Retina (tissue), 1 donor: ENCODE measurements at places on chromosomes 7 and 10.

DNA sequence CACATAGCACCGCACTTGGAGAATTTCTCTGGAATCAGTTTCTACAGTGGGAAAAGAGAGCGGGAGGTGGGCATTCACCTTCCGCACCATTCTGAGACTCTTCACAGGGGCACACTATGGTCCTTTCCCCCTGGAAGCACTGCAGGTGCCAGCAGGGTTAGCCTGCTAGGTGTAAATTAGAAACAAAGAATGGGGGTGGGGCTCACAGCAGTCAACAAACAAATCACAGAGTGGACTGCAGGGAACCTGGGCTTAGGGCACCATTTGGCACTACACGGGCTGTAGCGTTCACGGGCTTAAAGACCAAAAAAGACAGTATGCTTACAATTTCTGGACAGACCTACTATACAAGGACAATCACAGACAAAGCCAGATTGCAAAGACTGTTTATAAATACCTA, 8.0 kb upstream of the PKD1L1 start:
- DNase-seq = no peak

GRCh38 chr7:78080811-78081210, 282.2 kb downstream of the PHTF2 start:
- no peak for DNase-seq

- no peak for DNase-seq
Observed at GRCh38 chr10:106560925-106561640, 603.4 kb downstream of the SORCS1 start.

DNA sequence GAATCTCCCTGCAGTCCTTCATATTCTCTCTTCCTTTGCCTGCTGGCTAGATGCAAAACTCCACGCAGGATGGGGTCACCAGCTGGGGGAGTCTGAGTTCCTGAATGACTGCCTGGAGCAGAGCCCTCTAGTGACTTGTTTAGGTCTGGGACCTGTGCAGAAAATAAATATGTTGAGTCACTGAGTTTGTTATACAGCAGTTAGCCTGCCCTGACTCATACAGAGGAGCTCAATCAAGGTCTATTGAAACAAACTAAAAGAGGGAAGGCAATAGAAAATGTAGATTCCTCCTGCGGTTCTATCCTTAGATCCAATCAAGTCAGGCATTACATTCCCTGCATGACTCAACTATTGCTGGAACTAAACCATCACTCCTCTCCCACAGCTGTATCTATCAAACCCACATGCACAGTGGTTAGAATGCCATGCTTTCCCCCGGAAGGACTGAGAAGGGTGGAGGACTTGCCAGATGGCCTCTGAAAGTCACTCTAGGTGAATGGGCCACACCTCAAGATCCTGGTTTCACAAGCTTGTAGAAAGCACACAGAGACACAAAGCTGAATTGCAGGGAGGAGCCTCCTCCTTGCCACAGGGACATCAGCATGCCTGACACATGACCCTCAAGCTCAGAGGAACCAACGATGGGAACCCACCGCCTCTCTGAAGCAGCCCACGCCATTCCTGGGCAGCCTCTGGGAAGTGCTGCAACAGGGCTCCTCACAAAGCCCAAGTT, 73.9 kb downstream of the SH3PXD2A start:
- DNase-seq = no peak

- no peak for DNase-seq
Observed at GRCh38 chr7:158470336-158470735, 117.3 kb downstream of the PTPRN2 start.

DNA sequence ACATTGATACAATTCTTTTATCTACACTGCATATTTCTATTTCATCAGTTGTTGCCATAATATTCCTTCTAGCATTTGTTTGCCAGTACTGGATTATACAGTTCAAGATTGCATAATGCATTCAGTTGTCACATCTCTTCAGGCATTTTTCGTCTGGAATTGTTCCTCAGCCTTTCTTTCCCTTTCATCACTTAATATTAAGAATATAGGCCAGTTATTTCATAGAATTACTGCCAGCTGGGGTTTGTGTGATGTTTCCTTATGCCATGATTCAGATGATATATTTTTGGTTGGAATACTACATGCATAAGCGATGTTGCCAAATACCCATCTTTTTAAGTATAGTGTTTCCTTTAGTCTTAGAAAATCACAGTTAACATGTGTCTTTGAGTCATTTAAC, 20.8 kb downstream of the KIFBP start:
- DNase-seq = no peak

- peak; percentile 38 for DNase-seq
Observed at GRCh38 chr7:70506434-70506833, 625.5 kb upstream of the GALNT17 start.

GRCh38 chr10:18497806-18498369, 153.5 kb downstream of the NSUN6 start:
- no peak for DNase-seq

GRCh38 chr7:44534087-44534486, 7.0 kb downstream of the NPC1L1 start:
- DNase-seq = no peak
